Endothelial cell (in vitro differentiated cells): ENCODE measurements at places on chromosomes 12 and 14.

GRCh38 chr14:38211255-38211735, 3.6 kb downstream of the SSTR1 start:
- DNase-seq = no peak

GRCh38 chr12:111758120-111758561, 8.6 kb upstream of the ALDH2 start:
- no peak for DNase-seq

GRCh38 chr12:56278905-56279304, 12.2 kb downstream of the COQ10A start:
- no peak for DNase-seq

- DNase-seq = no peak
Observed at GRCh38 chr12:15662303-15662980, 126.7 kb downstream of the EPS8 start.

DNA sequence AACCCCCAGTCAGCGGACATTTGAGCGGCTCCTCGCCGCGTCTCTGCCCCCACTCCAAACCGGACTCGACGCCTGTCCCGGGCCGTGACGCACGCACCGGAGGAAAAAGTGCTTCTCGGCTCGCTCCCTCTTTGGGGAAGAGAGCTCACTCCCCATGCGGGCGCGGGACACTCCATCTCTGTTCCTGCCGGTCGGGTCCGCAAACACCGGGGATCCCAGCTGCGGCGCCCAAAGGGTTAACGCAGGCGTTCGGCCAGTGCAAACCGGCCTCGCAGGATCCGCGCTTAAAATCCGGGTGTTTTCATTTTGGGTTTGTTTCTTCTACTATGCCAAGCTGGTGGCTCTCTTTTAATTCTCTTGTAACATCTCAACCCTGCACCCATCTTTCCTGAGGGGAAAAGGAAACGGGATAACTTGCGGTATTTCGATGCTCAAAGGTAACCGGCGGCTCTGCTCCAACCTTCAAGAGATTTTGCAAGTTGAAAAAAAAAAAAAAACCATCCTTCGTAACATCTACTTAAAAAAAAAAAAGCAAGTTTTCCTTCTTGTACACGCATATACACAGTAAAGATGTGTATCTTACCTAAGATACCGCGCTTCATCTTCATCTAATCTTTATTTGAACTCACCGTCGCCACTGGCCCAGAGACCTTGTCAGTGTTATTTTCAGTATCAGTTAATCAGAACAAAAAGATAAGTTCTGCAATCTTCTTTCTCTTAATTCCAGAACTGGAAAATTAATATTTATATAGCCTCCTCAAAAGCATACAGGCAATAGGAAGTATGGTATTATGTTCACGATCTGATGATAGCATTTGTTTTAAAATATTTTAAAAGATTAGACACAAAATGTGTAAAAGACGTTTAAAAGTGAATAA, 1.6 kb upstream of the ATP2B1 start:
- peak; percentile 62 for DNase-seq

DNA sequence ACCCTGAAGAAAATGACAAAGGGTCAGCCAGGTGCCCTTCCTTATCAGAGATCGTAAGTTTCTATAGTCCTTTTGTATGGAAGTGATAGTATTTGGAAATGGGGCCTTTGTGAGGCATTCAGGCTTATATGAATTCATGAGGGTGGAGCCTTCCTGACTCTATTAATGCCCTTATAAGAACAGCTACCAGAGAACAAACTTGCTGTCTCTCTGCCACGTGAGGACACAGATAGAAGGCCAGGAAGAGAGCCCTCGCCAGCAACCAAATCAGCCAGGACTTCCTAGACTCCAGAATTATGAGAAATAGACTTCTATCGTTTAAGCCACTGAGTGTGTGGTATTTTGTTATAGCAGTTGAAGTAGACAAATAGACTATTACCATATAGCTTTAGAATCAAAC, 36.7 kb downstream of the TRMT5 start:
- no peak for DNase-seq

DNA sequence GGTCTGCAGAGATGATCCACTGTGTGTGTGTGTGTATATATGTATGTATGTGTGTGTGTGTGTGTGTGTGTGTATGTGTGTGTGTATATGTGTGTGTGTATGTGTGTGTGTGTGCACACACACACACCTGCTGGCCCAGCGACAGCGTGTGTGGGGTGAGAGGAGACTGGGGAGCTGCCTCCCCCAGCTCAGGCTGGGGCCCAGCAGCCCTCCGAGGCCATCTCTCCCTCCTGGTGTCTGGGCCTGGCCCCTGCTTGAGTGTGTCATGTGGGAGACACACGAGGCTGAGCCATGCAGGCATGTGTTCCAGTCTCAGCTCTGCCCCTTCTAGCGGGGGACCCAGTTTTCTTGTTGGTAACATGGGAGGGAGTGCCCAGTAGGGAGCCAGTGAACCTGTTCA, 10.0 kb upstream of the TNFAIP2 start:
- DNase-seq = no peak

GRCh38 chr12:32522331-32523221, 123.2 kb downstream of the FGD4 start:
- no peak for DNase-seq

DNA sequence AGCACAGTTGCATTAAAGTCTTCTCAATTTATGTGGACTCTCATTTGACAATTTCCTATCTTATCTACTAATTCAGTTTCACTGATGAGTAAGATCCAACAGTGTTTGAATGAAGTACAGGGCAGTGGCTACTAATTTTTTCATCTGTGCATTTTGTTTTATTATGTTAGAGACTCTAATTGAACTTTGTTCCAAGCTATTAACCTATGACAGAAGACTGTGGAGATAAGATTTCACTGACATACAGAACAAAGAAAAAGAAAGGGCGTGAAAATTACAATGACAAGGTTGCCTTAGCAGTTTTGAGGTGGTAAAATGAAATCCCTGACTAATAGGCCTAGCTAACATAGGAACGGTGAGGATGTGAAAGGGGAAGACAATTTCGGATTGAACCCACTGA, 153.2 kb upstream of the SOX5 start:
- no peak for DNase-seq

GRCh38 chr12:32455607-32456071, 56.3 kb downstream of the FGD4 start:
- DNase-seq = peak; percentile 39

DNA sequence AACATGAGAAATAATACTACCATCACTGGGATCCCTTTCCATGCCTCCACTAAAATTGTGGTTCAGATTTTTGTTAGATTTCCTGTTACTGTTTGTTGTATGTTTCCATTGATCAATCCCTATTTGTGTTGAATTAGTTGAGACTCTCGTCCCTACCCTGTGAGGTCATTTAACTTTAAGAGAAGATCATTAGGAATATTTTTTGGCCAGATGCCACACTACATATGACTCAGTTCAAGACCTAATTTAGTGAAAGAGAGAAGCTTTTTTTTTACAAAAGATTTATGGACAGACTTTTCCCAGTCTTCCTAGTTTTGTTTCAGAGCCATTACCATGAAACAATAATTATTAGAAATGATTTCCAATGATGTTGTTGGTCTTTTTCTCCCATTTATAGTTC, 35.5 kb downstream of the CPSF6 start:
- DNase-seq = no peak

DNA sequence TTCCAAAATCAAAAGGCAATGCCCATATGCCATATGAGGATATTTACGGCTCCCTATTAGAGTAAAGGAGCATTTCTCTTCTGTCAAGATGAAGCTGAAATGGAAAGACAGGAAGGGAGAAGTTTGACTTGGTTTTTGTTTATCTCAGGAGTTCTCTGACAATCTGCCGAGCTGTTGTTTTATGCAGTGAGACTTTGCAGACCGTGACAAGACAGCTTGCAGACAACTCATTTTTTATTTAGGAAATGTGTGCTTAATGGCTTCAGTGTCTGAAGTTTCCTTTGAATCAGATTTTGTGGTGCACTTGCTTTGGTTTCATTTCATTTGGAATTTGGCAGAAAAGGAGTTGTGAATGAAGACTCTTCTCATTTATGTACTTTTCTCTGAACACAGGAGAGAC, 145.4 kb downstream of the C12orf50 start:
- no peak for DNase-seq

- no peak for DNase-seq
Observed at GRCh38 chr12:105164068-105164467, 56.5 kb downstream of the WASHC4 start.

GRCh38 chr12:105296116-105297089, 34.1 kb upstream of the C12orf75 start:
- no peak for DNase-seq

DNA sequence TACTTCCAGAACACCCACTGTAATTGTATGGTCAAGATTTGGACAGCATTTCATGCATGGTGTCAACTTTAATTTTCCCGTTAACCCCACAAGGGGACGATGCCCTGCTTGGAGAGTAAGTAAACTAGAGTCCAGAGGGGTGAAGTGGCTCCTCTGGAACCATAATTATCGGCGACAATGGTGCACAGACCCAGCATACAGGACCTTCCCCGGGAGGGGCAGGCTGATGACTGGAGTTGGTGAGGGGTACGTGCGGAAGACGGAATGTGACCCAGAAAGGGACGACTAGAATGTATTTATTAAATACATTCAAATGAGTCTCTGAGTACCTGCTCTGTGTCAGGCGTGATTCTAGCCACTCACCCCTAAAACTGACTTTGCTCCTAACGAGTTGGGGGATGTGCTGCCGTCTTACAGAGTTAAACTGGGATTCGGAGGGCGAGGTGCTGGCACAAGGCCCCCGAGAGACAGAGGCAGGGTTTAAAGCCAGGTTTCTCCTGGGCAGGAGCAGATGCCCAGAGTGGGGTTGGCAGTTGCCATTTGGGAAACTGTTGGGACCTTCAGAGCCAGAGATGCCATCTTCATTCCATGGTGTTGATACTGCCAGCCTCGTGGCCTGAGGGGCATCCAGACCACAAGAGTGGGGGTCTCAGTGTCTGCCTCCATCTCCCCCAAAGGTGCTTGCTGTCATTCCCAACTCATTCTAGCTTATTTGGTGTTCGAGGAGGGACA, 10.9 kb downstream of the RTL1 start:
- no peak for DNase-seq

DNA sequence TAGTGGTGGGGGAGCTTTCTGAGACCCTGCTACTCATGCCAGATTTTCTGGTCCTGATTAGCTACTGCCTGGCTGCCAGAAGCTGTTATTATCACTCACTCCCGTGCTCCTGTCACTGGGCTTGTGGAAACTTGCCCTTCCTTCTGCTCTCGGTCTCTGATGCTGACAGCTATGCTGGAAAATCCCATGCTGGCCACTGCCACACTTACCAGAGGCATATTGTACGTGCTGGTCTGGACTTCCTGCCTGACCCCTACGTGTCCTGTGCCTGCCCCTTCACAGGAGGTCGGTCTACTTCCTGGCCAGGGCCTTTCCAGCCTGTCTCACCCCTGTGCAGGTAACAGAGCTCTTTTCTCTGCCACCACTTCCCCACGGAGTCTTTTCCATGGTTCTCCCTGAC, 149.4 kb upstream of the PLEKHG7 start:
- no peak for DNase-seq

DNA sequence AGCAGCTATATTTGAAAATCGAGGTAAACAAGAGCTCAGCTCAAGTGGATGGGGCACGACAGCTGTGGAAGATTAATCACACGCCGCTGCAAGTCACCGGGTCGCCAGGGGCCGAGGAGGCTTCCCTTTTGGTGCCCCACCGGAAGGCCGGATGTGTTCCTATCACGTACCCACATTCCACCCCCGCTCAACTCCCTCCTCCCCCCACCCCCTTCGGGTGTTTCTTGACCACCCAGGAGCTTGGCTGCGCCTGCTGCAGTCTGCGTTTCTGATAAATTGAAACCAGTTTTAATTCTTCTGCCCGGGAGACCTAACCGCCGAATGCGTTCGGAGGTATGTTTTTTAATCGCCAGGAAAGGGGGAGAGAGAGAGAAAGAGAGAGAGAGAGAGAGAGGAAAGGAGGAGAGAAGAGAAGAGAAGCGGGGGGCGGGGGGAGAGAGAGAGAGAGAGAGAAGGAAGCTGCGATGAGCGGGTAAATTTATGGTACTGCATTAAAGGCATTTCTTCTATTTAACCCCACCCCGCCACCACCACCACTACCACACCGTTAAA, 1.8 kb downstream of the SLC8A3 start:
- DNase-seq = no peak

GRCh38 chr12:28938581-28939235, 210.4 kb upstream of the FAR2 start:
- DNase-seq = no peak

DNA sequence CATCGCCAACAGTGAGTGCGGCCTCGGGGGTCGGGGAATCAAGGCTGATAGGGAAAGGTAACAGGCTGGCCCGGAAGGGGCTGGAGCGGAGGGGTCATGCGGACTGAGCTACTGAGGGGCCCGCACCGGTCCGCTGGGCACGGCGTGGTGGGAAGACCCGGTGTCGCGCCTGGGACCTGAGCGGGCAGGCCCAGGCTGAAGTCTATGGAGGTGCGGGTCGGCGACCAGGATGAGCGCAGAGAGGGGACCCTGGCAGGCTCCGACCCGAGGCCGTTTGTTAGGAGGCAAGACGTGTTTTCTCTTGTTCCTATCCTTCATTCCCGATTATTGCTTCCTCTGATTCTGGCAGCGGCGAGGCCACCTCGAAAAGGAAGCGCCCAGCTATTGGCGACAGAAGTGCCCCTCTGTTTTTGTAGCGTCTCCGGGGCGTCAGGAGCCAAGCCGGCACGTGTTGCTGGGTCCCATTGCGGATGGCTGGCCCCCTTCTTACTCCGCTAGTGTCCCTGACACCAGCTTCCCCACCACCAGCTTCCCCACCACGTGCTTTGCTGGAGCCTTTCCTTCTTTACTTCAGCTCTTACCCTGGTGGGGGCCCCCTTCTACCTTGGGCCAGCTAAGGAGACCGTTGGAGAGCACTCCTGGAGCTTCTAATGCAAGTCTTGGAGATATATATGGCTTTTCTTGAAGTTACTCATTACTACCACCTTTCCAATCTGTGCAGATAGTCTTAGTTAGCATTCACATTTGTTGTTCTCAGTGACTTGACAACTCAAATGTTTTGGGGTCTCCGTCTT, 653 bp downstream of the PA2G4 start:
- peak; percentile 36 for DNase-seq

DNA sequence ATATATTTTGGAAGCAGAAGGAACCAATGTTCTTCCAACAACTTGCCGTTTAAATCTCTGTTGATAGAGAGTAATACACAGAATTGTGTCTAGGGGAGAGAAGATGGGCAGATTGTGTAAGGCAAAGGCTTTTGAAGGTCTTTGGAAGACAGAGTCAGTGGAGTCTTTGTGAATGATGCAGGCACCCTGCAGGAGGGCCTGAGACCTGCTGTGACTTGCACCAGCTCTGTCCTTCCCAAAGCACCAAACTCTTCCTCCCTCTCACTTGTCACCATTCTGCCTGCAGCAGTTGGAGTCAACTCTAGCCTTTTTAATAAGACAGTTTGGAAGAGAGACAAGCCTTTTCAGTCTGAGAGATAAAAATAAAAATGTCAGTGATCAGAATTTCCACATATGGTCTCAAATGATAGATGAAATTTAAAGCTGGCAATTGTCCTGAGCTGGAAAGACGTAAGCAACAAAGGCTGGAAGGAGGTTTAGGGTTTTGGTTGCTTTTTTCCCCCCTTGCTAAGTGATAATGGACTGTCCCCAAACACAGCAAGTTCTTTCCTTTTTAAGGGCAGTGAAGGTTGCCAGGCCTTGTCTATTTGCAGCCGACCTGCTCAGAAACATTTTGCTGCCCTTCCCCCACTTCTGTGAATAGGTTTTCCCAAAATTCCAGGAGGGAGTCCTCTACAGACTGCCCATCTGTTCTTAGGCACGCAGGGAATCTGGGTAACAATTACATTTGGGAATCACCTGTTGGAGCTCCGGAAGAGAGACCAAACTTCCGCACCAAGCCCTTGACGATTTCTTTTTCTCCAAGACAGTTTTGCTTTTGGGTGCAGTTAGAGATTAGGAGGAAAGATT, 103.0 kb upstream of the NTF3 start:
- no peak for DNase-seq
